Renal cortical epithelial cell (primary cell): ENCODE measurements at places on chromosomes 2 and 18.

DNA sequence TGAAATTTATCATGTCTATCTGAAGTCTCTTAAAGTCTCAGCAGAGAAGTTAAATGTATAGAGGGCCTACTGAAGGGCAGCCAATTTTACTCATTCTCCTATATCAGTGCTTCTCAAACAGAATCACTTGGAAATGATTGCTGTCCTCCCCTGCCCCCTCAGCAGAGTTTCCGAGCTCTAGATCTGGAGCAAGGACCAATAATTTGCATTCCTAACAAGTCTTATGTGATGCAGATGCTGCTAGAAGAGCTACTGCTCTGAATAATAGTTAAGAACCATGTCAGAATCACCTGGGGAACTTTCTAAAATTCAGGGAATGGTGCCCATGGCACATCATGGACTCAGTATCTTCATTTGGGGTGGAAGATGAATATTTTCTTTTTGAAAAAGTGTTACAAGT, 105.6 kb upstream of the EPHA4 start:
- no peak for DNase-seq

DNA sequence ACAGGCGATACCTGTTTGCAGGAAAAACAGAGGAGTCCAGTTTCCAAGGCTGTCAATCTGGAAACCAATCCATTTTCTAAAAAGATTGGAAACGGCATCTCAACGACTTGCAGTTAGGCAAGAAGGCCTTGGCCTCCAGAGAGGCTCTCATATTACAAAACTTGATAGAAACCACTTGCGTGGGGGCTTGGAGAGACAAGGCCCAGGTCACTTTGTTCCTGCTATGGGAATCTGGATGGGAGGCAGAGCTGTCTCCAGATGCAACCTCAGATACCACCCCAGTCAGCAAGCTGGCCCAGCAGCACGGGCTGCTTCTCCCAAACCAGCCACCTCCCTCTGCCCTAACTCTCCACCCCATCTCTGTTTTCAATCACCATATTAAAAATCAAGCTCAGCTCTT, 298.8 kb downstream of the TNS1 start:
- DNase-seq = no peak

- DNase-seq = no peak
These were observed 13.6 kb downstream of the LYPD1 start for GRCh38 chr2:132656266-132656975.

DNA sequence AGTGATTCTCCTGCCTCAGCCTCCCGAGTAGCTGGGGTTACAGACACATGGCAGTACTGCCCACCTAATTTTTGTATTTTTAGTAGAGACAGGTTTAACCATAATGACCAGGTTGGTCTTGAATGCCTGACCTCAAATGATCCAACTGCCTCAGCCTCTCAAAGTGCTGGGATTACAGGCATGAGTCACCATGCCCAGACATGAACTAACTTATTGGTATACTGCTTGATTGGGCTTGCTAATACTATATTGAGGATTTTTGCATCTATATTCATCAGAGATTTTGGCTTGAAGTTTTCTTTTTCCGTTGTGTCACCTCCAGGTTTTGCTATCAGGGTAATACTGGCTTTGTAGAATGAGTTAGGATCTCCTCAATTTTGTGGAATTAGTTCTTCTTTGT, 706.1 kb upstream of the HS6ST1 start:
- DNase-seq = no peak

DNA sequence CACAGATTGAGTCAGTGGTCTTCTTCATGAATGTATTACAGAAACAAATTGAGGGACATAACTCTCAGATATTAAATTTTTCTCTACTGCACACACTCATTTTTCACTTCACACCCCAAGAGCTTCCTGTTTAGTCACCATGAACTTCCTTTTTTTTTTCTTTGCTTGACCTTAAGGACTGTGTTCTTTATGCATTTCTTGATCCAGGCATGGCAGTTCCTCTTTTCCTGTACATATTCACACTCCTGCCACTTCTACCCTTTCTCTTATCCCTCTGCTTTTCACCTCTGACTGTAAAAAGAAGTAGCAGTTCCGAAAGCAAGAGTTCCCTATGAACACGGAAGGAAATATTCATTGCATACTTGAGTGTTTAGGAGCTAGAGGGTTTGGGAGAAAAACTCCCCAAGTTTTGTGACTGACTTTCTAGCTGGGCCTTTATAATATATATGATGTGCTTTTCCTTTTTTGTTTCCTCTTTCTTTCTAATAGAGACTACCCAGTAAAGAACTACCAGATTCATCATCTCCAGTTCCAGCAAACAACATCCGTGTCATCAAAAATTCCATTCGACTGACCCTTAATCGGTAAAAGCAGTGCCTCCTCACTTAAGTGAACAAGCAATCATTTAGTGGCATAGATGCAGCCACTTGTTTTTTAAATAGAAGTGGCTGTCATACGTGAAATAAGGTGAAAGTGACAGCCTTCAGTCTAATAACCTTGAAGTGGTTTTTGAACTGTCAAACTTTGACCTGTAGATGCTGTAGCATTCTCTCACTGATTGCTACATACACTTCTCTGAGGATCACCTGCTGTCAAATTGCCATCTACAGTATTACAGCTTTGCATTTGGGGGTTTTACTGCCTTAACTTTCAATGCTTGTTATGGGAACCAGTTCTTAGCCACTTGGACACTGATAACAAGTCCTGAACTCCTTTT, 40.8 kb downstream of the PAPOLG start:
- no peak for DNase-seq

GRCh38 chr18:51425475-51425874, 228.0 kb upstream of the MEX3C start:
- no peak for DNase-seq

DNA sequence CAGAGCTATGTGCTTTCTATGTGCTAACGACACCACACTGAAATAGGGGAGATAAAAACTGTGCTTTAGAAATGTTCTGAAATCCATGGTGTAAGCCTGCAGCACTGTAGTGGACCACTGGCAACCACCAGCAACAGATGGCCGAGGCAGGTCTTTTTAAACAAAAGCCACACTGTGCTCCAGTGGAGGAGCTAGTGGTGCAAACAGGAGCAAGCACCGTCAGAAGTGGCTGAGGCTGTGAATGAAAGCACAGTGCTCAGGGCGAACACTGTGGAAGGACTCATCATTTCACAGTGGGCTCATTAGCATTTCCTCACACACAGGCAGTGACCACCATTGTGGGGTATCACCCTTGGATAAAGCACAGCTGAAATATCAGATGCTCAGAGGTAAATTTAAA, 22.9 kb upstream of the MTX2 start:
- no peak for DNase-seq

DNA sequence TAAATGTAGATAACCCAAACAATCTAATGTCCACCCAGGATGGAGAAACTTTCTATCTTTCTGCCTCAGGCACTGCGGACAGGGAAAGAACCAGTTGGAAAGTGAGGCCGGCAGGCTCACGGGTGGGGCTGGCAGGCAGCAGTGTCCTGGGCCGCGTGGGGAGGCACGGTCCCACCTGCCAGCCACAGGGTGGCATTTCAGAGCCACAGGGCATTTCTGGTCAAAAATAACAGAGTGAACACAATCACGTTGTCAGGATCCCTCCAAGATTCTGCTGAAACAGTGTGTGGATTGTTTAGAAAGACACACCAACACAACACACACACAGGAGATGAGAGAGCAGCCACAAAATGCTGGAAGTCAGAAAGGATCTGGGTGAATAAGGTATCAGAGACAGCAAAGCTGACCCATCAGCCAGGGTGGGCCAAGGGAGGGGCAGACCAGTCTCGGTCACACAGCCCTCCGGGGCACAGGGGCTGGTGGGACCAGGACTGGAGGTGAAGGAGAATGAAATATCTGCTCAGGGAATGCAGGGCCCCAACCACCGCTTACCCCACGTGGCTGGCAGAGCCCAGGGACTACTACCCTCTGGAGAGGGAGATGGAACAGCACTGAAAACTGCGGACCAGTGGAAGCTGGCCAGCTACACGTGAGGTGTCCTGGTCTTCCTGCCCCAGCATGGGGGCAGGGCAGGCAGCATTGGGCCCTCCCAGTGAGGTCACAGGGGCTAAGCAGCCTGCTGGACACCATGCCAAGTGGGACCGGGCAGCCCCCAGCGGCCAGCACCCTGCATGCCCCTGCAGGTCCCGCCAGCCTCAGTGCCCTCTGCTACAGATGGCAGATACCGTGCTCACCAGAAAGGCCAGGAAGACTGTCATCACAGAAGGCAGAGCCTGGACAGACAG, 173.9 kb downstream of the HDAC4 start:
- DNase-seq = no peak

GRCh38 chr2:111656894-111657293, 227.1 kb downstream of the ANAPC1 start:
- DNase-seq = no peak

DNA sequence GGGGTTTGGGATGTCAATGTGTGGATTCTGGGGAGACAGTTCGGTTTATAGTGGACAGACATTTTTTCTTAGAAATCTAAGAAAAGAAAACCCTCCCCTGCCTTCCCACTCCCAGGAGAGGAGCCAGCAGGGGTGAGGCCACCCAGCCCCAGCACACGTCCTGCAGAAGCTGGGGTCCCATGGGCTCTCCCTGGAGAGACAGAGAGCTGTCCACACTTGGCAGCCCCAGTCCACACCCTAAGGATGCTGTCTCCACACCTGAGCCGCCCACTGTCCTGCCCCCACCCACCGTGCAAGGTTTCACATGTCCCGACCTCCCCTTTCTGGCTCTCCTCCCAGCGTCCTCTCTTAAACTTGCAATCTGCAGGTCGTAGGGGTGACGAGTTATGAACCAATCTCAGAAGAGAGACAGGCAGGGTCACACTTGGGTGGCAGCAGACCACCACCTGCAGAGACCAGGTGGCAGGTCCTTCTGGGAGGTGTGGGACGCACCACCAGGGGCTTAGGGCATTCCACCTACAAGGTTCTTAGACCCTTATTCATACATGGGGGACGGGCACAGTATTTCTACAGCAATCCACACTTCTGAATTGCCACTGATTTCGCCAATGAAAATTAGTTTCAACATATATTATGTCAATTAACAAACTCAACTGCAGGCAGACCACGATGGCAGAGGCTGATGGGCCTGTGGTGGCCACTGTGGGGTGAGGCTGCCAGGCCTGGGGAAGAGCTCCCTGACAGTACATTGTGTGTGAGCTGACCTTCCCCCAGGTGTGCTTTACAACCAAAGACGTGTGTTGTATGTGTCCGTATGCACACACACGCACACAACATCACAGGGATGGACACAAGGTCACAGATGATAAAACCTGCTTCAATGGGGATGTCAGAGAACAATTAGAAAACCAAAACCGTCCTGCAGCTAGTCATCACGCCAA, 158.5 kb downstream of the TPO start:
- no peak for DNase-seq

DNA sequence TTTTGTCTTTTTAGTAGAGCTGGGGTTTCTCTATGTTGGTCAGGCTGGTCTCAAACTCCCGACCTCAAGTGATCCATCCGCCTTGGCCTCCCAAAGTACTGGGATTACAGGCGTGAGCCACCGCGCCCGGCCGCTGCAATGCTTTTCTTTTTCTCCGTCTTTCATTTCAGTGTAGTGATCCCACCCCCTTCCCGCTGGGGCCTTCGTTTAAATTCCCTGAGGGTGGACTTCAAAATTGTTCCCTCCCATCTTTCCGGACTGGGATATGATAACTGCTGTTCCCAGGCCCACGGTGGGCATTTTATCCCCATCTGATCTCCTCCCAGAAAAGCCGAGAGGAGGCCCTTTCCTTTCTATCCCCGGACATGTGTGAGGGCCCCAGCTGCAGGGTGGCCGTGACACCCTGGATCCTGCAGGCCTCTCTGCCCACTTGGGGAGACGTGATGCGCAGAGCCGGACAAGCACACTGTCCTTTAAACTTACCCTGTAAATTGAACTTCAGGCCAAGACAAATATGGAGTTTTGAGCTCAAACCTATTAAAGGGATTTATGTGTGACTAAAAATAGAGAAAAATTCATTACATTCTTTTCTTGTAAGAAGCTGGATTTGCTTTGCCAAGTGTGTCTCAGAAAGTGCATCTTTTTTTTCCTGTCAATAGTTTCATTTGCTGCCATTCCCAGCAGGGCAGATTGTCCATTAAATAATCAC, 54.5 kb upstream of the AFF3 start:
- DNase-seq = no peak

- DNase-seq = peak; percentile 39
These were observed 90.6 kb downstream of the TWIST2 start for GRCh38 chr2:238938401-238939055.

GRCh38 chr2:85648619-85649018, 19.4 kb downstream of the SFTPB start:
- peak; percentile 24 for DNase-seq

GRCh38 chr18:26960911-26961310, 95.4 kb upstream of the AQP4 start:
- DNase-seq = no peak

- DNase-seq = no peak
These were observed 94.3 kb downstream of the SEPTIN10 start for GRCh38 chr2:109519513-109519912.

- DNase-seq = no peak
These were observed 99.6 kb upstream of the ASB18 start for GRCh38 chr2:236363711-236364277.

- DNase-seq = no peak
These were observed 59.3 kb downstream of the DPP4 start for GRCh38 chr2:162014751-162015150.

DNA sequence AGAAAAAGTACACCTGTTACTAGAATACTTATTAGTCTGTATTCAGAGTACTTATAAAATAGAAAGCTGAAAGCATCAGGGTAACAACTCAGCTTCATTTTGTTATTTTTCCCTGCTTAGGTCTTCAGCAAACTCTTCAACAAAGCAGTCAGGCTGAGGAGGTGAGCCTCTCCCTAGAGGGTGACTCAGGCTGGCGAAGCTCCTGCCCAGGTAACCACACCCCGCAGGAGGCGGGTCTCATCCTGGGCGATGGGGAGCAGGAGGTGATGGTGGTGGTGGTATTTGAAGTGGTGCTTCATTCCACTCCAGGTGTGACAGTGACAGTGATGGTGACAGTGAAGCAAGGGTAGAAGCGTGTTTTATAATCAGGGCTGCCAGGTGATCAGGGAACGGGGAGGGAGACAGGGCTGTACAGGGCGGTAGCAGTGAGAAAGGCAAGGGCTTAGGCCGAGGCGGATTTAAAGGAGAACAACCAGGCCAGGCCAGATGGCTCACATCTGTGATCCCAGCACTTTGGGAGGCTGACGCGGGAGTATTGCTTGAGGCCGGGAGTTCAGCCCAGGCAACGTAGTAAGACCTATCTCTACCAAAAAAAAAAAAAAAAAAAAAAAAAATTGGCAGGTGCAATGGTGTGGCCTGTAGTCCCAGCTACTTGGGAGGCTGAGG, 127.1 kb downstream of the SOCS6 start:
- no peak for DNase-seq
